ENCODE measurements at places on chromosomes 11 and 22.

DNA sequence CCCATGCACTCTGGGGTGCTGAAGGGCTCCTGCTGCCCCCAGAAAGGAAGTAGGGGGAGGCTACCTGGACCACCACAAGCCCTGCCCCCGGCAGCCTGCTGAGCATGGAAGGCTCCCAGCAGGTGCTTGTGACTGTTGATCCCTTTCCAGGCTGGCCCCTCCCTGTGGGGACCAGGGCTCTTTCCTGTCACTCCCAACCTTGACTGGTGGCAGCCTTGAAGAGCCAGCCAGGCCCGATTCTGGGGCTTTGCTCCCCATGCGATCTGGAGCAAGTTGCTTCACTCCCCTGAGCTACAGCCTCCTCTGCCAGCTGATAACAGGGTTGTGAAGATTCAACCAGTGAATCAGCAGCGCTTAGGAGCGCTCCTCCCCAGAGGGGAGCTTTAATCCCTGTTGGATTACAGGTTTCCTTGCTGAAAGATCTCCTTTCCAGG, 4.6 kb upstream of the CST6 start:
- no peak for DNase-seq

- no peak for DNase-seq
Measured at GRCh38 chr22:45286854-45287551, 2.3 kb downstream of the UPK3A start.

GRCh38 chr22:50705851-50706351, 32.1 kb upstream of the ACR start:
- DNase-seq: no peak

DNA sequence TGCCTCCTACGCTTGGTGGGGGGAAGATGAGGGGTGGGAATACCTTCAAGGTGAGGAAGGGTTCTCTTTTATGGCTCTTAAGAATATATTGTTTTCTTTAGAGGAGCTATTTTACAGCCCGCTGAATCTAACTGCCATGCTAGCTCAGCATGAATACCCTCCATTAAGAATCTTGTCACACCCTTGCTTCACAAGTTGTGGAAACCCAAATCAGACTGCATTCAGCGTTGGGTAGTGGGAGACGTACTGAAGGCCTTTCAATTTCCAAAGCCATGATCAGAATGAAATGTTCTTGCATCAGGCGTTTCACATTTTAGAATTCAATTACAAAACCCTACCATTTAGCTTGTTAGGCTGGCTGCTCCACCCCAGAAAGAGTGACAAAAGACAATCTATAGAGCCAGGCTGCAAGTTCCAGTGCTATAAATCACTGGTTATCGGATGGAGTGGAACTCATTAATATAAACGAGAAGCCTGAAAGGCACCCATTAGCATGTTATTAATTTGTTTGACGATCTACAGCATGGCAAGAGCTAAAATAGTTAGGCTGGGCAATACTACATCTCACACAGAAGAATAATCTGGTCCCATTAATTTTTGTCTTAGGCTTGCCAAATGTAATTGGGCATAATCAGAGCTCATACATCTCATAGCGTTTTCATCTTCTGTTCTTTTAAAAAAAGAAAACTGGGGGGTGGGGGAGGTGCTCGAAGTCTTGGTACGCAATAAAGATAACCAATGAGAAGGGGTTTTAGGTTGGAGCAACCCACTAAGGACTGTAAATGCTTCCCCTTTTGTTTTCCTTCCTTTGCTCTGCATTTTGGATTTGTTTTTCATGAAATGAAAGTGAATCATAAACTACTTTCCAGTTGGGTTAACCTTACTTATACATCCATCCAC, 57.5 kb downstream of the ABTB2 start:
- DNase-seq: no peak

DNA sequence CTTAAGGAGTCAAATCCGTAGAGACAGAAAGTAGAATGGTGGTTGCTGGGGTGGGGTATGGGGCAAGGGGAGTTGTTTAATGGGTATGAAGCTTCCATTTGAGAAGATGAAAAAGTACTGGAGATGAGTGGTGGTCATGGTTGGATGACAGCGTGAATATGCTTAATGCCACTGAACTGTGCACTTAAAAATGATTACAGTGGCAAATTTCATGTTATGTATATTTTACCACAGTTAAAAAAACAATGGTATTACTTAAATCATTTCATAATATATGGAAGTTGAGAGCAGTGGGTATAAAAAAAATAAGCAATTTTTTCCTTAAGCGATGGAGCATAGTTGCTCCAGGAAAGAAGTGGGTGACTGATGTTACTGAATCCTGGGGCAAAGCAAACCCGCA, 67.1 kb downstream of the C22orf31 start:
- no peak for DNase-seq

DNA sequence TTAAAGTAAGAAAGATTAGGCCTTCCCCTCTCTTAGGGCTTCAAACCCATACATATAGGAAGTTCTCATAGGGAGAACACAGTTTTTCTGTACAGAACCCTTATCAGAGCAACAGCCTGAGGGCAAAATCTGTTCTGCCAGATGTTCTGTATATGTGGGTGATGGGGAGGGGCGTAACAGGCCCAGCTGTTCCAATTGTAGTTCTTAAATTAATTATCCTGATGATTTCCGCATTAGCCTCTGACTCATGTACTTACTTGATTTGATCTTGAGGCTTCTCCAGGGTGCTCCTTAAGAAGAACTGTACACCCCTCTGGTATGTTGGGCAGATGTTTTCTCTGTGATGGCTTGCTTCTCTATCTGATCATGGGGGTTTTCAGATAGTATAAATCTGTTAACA, 123.1 kb upstream of the C11orf87 start:
- DNase-seq: no peak

DNA sequence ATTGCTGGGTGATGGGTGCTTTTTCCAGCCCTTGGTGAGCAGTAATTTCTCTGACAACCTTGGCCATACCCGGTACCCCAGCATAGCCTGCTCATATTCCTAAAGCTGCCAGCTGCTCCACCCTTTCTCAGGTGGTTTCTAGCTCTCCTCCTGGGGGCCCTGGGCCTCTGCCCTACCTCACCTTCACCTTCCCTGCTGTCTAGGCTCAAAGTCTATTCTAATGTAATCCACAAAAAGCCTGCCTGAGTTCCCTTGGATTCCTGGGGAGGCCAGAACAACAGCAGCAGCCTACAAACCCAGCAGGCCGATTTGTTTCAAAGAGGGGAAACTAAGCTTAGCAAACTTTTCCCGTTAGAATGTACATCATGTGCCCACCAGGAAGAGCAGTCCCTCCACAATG, 117.6 kb downstream of the DSCAML1 start:
- no peak for DNase-seq

DNA sequence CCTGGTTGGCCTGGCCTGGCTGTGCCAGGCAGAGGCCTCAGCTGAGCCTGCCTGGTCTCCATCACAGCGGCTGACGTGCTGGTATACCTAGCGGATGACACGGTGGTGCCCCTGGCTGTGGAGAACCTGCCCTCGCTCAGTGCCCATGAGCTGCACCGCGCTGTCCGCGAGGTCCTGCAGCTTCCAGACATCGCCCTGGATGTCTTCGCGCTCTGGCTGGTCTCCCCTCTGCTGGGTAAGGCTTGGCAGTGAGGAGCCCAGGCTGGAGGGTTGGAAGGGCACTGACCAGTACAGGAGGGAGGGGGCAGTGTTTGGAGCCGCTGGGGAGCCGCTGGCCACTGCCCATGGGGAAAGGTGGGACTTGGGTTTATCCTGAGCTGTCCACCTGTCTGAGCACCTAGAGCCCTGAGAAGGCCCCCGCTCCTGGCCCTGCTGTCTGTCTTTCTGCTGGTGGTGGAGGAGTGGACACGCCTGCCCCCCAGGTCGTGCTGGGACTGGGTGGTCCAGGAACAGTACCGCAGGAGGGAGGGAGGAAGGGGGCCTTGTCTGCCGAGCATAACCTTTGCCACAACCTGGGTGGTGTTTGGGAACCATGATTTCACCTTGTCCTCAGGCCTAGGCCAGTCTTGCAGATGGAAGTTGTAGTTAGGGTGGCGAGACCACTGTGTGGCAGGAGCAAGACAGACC, 3.0 kb downstream of the FRMD8 start:
- no peak for DNase-seq

GRCh38 chr11:119618208-119618909, 110.6 kb downstream of the NECTIN1 start:
- DNase-seq: no peak

- DNase-seq: no peak
Measured at GRCh38 chr11:12243911-12244550, 133.3 kb upstream of the PARVA start.

- no peak for DNase-seq
Measured at GRCh38 chr22:48700566-48701295, 1126.9 kb downstream of the BRD1 start.

DNA sequence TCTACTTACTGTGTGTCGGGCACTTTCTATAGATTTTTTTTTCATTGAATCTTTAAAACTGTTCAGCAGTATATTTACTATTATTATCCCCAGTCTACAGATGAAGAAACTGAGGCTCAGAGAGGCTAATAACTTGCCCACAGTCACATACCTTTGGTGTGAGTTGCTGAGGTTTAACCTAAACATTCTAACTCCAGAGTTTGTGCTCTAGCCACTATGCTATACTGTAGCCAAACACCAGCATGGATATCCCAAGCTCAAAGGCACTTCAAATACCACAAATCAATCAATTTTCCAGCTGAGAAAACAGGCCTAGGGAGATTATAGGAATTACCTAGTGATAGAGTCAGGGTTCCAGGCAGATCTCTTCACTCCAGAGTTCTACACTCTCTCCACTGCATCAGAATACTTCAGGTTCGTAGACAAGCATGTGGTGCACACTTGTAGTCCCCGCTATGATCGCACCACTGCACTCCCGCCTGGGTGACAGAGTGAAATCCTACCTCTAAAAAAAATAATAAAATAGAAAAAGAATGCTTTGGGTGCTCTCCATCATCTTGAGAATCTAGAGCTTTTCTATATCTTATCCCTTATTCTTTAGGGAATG, 20.4 kb upstream of the UPB1 start:
- DNase-seq: no peak

GRCh38 chr11:33553486-33553885, 147.1 kb downstream of the C11orf91 start:
- DNase-seq: no peak

DNA sequence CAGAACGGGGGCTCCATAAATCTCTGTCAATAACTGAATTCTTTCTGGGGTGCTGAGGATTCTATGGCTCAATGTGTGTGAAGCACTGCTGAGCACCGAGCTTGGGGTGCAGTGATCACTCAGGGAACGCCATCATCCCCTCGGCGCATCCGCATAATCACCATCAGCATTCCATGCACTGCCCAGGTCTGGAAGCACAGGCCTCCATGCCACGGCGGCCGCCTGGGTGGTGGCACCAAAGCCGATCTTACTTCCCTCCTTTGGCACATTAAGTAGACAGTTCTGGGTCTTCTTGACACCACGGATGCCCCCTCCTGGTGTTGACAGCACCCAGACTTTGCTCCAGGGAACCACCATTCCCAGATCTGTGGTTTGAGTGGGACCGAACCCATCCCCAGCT, 15.6 kb downstream of the LTO1 start:
- DNase-seq: no peak

- DNase-seq: no peak
Measured at GRCh38 chr22:18994701-18995326, 58.7 kb upstream of the PRODH start.

DNA sequence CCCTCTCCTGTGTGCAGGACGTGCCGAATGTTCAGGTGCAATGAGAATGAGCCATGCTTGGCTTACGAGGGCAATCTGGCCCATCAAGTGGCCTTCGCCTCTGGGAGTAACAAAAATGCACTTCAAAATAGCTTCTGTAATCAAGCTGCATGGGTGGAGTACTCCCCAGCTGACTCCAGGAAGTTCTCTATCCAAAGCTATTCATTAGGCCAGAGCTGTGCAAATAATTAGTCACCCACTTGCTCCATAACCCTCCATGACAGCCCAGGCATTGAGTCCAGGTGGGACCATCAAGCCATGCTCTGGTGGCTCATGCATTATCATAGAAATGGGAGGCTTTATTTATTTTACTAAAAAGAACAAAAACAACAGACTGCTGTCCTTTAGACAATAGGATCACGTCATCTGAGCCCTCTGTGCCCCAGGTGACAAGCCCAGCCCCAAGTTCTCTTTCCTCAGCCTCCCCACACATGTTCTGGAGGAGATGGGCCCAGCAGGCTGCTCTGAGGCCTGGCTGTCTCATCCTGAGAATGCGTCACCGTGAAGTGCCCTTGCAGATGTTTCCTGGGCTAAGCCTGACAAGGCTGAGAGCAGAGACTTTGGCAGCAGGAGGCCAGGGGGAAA, 244.7 kb downstream of the ETS1 start:
- DNase-seq: no peak

DNA sequence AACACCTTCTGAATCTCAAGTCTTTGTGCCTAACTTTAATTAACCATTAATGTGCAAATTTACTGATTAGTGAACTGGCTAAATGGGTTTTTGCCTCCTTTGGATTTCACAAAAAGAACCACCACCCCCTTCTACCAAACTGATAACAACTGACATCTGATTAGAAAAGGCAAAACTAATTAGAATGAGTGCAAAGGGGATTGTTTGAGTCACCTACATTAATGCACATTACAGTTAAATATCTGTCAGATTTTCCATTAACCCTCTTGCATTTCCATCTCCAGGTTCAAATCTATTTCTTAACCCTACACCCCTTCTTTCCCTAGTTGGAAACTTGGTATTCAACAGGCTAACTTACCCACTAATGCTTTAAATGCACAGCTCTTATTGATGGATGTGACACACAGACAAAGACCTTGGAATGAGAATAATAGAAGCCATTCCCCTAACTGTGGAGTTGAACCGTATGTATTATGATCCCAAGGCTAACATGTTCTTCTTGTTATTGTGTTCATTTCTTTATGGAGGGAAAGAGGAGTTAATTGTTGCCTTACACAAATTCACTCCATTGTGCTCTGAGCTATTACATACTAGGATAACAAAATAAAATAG, 161.5 kb upstream of the MTMR2 start:
- DNase-seq: no peak

- DNase-seq: no peak
Measured at GRCh38 chr22:43114958-43115357, 4.4 kb downstream of the BIK start.

GRCh38 chr22:19203834-19204233, 25.3 kb upstream of the SLC25A1 start:
- DNase-seq: no peak

GRCh38 chr11:44738791-44739190, 12.0 kb downstream of the TSPAN18 start:
- no peak for DNase-seq

- DNase-seq: no peak
Measured at GRCh38 chr11:40826601-40827000, 632.9 kb downstream of the LRRC4C start.

GRCh38 chr11:107621081-107621480, 30.1 kb downstream of the ELMOD1 start:
- DNase-seq: no peak

- DNase-seq: peak; percentile 1
Measured at GRCh38 chr22:20606041-20606783, 98.8 kb downstream of the MED15 start.

DNA sequence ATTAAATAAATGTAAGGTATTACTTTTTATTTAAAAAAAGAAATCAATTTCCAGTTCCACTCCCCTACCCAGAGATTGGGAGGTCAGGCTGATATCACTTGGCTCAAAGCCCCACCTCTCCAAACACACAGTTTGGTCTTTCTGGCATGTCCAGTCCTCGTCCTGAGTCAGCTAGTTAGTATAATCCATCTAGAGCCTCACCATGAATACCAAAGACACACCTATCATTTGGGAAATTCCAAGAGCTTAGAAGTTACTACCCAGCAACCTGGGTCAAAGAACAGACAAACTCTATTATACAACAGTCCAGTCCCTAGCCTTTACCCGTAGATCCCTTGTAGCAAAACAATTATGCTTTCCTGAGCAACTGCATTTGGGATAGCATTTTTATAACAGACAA, 9.4 kb downstream of the TREH start:
- no peak for DNase-seq

- no peak for DNase-seq
Measured at GRCh38 chr22:39851606-39852315, 41.8 kb downstream of the ENTHD1 start.
